NCI-H748 treated with DMSO at 0.1 percent for 48 hours (cell line): ENCODE measurements at places on chromosomes 3 and 15.
A peak's percentile ranks its signal among the peaks of the same experiment; 100 is the strongest.

DNA sequence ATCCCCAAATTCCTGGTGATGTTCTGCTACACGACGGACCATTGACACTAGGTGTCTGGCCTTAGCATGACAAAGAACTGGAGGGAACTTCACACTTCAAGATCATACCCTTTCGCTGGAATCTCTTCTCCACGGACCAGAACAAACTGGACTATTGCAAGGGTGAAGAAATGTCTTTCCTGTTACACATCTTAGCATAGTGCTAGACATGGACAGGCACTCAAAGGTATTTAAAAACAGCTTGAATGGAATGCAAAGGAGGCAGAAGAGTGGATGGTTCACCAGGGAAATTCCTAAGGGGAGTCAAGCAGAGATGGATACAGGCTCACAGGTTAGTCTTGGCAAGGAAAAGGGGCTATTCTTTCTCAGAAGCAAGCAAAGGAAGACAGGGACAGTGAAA is 33.5 kb upstream of the PDZRN3 start:
- DNase-seq = no peak

DNA sequence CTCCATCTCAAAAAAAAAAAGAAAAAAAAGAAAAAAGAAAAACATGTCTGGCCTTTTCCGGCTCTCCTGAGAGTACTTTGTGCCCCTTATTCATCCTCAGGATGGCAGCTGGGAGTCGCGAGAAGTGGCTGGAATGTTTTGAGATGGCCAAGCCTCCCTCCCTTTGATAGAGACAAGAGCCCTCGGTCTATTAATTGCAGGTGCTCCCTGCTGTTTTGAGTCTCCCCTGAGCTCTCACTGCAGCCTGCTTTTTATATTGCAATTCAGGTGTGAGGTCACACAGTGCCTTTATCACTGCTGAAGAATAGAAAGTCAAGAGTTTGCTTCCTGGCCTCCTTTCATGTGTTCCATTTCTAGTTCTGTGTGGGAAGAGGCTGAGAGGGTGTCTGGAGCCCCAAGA is 10.9 kb downstream of the CA12 start:
- DNase-seq = no peak

DNA sequence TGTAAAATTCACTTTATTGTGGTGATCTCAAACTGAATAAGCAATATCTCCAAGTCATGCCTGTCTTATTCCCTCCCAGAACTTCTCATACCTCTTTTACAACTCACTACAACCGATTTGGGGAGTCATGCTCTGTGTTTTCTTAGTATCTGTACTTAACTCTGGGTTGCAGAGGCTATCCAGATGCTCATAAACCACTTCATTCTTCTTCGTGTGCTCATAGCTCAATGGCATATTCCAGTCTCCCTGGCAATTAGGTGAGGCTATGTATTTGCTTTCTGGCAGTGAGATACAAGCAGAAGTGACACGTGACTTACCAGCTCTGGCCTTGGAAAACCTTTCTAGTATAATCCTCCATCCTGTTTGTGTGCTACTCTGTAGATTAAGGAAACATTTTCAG is 360.9 kb downstream of the ZNF385D start:
- no peak for DNase-seq

DNA sequence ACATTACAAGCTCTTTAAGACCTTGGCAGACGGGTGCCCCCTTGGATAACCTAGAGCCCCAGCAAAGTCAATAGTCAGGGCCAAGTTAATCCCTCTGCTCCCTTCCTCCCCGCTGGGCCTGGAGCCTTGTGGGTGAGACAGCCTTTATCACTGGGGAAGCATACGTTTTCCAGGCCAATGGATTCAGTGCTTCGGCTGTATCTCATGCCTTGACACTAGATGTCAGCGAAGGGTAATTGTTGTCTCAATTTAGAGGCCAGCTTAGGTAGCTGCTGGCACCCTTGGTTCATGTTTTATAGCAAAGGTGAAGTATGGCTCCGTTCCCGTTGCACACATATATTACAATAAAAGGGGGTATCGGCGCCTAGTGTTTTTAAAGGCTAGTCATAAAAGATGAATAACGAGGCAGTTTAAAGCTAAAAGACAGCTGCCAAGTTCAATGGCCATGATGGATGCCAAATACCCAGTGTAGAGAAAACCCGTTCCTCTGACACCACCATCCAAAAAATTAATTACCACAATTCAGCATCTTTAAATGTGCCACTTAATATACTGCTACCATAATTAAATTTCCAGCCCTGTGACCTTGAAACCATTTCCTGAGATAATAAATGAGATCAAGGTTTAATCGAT is 52.3 kb upstream of the BNIP2 start:
- peak; percentile 38 for DNase-seq

- DNase-seq = no peak
Measured at GRCh38 chr3:150130404-150131100, 159.9 kb upstream of the PFN2 start.

DNA sequence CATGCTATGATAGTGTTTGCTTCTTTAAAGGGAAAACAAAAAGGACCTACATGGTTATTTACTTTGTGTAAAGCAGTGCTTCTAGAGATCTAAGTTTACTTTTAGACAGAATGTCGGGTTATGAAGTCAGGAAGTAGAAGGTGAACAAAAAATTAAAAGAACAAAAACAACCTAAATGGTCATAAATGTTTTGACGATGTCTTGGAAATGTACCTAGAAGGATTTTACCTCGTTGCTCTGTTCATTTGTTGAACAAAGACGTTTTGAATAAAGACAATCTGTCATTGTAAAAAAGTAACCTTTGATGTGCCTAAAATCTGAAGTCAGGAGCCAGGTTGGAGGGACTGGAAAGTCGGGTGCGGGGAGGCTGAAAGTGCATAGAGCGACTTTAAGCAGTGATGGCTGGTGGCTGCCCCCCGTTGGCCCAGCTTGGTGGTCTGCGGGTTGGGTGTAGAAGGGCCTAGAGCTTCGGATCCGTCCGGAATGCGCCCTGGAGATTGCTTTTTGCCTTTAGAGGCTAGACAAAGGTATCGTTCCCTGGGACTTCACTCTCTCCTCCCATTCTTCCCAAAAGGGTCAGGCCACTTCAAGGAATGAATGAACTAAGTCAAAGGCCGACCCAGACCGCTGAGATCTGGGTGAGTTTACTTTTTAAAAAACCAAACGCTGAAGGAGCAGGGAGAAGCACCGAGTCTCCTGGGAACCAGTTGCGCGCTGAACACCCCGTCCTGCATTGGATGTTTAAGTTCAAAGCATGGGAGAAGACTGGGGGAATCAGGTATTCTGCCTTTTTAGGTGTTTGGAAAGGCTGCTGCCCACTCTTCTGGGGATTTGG is 2.1 kb downstream of the SOX14 start:
- DNase-seq = no peak

GRCh38 chr3:184316792-184317191 is 2.4 kb downstream of the EIF4G1 start:
- no peak for DNase-seq

- DNase-seq = no peak
Measured at GRCh38 chr3:177251755-177252154, 54.5 kb upstream of the TBL1XR1 start.

GRCh38 chr3:10015461-10015904 is 10.8 kb upstream of the FANCD2 start:
- no peak for DNase-seq

DNA sequence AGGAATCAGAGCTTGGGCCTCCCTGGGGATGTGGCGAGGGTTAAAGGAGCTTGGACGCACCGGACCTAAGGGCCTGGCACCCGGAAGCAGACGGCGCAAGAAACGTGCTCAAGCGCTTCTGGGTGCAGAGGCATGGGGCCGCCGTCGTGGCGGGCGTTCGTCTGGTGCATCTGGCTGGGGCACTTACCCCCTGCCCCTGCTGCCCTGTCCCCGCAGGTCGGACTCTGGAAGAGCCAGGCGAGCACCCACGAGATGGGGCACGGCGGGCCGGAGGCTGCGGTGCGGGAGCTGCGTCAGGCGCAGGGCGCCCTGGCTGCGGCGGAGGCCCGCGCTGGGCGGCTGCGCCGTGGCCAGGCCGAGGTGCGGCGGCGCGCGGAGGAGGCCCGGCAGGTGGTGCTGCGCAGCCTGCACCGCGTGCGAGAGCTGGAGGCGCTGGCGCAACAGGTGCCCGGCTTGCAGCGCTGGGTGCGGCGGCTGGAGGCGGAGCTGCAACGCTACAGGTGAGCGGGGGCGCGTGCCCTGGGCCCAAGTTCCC is 2.5 kb downstream of the EFCC1 start:
- no peak for DNase-seq

- no peak for DNase-seq
Measured at GRCh38 chr15:101126618-101127505, 125.0 kb downstream of the CHSY1 start.

GRCh38 chr15:59008086-59008485 is 20.6 kb downstream of the RNF111 start:
- DNase-seq = no peak

DNA sequence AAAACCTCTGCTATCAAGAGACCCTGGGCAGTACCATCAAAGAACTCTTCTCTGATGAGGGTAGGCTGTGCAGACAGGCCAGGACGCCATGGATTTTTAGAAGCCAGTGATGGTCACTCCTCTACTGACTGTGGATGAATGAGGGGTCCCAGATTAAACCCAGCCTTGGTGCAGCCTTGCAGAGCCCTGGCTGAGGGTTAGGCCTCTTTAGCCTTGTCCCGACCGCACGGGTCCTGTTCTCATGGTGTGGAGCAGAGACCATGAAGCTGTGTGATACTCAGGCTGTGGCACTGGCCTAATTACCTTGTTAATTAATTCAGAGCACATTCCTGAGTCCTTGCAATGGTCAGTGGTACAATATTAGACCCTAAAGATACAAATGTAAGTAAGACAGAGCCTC is 71.7 kb downstream of the FBN1 start:
- DNase-seq = no peak

- no peak for DNase-seq
Measured at GRCh38 chr3:160538895-160539294, 26.5 kb downstream of the KPNA4 start.

GRCh38 chr15:67444100-67444499 is 76.8 kb upstream of the C15orf61 start:
- DNase-seq = no peak

DNA sequence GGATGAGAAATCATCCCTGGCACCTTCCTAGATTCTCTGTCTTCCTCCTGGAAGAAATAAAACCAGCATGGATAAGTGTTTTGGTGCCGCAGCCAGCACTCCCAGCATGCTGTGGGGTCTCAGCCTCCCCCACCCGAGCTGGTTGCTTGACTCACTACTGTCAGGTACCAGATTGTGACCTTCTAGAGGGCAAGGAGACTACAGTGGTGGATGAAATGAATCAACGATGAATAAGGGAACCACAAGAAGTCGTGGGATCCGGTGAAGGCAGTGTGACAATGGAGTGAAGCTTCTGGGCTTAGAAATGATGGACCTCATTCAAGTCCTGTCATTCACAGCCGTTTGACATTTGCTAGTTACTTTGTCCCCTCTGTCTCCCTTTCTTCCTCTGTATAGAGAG is 50.2 kb upstream of the SLCO3A1 start:
- no peak for DNase-seq

- DNase-seq = no peak
Measured at GRCh38 chr3:12796171-12797123, at the start of gene CAND2. Gene CAND2, plus strand, starts transcription at chr3:12796680. Its CDS starts 41 bp downstream, at chr3:12796721.

DNA sequence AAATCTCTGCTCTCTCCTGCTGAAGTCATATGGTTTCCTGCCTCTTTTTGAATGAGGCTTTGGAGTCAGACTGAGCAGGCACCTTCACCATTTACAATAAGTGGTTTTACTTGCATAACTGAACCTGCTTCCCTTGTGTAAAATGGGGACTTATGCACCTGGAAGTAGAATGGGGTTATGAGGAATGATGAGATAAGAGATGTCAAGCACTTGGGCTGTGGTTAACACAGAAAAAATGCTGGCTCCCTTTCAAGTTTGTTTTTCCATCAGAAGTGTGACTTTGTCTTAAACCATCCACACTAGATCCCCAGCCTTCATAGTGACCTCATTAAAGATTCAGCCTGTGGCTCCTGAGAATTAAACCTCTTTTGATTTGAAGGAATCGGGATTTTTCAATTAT is 5.2 kb downstream of the EXOSC7 start:
- DNase-seq = no peak

DNA sequence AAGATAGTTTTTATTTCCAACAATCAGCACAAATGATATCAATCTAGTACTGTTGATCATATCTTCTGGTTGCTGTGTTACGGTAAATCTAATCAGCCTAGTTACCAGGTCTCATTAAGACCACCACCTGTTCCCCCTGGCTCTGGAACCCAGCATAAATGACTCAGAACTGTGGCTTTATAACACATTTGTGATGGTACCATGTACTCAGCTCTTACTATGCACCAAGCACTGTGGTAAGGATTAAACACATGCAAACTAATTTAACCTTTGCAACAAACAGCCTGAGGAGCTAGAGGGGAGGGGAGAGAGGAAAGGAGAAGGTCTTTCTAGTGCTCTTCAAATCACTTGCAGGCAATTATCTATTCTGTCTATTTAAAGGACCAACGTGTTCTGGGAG is 173.9 kb upstream of the LMCD1 start:
- no peak for DNase-seq

- no peak for DNase-seq
Measured at GRCh38 chr3:46851364-46852333, 11.6 kb downstream of the MYL3 start.

- DNase-seq = no peak
Measured at GRCh38 chr3:76010252-76010651, 224.9 kb upstream of the ZNF717 start.

- no peak for DNase-seq
Measured at GRCh38 chr15:80252121-80252518, at the start of gene CTXND1. Gene CTXND1, minus strand, starts transcription at chr15:80252213. Its CDS starts 50,264 bp downstream, at chr15:80201949.

DNA sequence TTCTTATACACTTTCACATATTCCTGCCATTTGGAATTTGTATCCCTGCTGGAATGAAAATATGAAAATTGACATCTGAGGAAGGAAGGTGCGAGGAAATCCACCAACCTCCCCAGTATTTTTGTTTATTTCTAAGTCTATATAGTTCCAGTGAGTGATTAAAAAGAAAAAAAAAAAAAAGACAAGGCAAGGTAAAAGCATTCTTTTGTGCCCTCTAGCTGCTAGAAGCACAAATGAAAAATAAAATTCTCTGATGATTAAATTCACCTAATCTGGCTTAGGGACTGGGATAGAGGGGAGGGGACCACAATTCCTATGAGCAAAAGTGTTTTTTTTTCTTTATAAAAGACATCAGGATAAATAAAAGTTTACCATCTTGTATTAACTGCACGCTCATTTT is 370.9 kb downstream of the NR2F2 start:
- no peak for DNase-seq

- DNase-seq = no peak
Measured at GRCh38 chr3:77648664-77649063, 608.8 kb downstream of the ROBO2 start.

- no peak for DNase-seq
Measured at GRCh38 chr3:179091113-179091512, 19.5 kb upstream of the ZMAT3 start.

DNA sequence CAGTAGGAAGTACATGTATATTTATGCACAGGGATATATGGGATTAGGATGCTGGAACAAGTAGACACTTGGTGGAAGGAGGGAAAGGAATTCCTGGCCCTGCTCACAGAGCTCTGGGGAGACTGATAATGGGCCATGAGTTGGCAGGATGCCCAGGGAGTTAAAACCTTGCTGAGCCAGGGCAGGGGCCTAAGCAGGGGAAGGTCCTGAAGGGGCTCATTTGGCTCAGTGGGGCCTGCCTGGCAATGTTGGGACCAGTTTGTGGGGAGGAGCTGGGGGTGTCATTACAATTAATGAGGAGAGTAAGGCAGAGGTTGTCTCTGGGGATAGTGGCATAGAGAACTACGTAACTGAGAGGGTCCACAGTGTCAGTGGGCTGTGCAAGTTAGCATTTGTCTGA is 124.2 kb upstream of the ADPGK start:
- no peak for DNase-seq
